Kasumi-1 (cell line): ENCODE measurements at places on chromosomes 7 and 10.

GRCh38 chr10:45505311-45505710 lies 131.3 kb downstream of the ALOX5 start:
- DNase-seq, result no peak

DNA sequence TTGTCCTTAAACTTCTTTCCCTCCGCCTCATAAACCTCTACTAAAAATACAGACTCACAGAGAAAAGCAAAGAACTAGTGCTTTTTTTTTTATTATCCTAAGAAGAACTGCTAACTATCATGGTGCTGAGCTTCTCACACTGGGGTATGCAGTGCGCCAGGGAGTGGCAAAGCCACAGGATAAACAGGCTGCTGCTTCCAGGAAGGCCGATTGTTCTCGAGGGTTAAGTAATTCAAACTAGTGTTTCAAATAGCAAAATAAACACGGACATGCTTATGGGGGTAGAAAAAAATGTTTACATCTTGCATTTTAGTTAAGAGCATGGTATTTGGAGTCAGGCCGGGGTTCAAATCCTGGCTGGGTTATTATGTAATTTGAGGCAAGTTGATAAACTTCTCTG lies 157.0 kb downstream of the TAX1BP1 start:
- no peak for DNase-seq

DNA sequence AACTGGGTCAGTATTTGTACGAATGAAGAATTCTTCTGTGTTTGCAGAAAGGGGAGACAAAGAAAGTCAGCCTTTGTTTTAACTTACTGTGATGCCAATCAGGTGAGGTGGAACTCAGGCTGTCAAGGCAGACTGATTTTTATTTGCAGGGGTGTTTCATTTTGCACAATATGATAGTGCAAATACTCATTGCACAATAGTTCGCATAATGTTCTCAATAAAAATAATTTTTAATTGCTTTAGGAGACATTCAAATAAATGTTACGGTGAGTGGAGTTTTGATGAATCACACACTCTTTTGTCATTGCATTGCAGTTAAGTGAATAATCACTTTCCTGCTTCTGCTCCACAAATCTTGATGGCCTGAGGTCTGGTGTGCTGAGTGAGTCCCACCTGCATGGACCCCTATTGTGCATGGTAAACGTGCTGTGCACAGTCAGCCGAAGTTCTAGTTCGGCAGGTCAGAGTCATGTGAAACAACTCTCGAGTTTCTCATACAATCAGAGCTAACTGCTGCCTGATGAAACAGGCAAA lies 141.3 kb upstream of the FZD8 start:
- DNase-seq, result no peak

DNA sequence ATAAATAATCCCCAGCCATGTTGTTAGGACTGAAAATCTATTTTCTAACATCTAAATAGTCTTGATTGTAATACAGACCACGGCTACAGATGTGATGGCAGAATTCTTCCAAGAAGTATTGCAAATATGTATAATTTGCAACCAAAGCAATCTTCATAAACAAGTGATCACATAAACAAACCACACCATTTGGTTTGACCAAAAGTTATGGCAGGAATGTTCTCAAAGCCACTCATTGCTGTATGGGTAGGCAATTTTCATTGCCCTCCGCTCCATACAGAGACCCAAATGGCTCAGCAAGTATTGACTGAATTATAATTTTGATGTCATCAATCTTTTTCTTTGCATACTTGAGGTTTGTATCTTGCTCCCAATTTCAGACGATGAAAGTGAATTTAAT lies 19.0 kb upstream of the RHOBTB1 start:
- DNase-seq, result no peak

DNA sequence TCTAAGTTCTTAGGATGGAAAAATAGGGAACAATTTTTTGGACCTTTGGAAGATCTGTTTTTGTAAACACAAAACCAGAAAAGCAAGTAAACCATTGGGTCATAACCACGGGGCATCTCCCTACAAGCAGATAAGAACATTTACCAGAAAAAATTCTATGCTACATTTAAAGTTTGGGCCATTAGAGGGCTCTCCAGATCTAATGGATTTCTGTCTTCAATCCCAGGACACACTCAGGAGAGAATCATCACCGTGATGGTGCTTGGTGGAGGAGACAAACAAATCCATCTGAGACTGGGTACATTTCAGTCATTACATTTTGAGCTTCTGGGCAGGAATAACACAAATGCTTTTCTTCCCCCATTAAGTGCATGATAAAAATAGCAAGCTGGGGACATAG lies 178.4 kb upstream of the TARP start:
- DNase-seq, result peak; percentile 70

GRCh38 chr7:29115130-29115687 lies 31.1 kb downstream of the CPVL start:
- no peak for DNase-seq

DNA sequence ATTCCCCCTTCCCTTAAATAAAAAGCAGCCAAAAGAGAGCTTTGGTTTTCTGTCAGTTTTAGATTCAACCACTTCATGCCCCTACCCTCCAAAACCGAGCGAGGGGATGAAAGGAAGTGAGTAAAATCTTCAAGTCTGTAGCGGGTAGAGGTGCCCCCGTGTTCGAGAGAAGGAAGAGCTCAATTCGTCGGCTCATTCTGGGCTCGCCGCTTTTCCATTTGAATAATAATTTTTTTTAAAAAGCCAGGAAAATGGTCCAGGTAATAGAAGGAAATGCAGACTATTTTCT lies 436.2 kb upstream of the GALNT17 start:
- no peak for DNase-seq

GRCh38 chr7:148584154-148584827 lies 6.3 kb upstream of the C7orf33 start:
- DNase-seq, result no peak

- DNase-seq, result no peak
Observed at GRCh38 chr10:98925651-98926050, 310.0 kb downstream of the HPSE2 start.

DNA sequence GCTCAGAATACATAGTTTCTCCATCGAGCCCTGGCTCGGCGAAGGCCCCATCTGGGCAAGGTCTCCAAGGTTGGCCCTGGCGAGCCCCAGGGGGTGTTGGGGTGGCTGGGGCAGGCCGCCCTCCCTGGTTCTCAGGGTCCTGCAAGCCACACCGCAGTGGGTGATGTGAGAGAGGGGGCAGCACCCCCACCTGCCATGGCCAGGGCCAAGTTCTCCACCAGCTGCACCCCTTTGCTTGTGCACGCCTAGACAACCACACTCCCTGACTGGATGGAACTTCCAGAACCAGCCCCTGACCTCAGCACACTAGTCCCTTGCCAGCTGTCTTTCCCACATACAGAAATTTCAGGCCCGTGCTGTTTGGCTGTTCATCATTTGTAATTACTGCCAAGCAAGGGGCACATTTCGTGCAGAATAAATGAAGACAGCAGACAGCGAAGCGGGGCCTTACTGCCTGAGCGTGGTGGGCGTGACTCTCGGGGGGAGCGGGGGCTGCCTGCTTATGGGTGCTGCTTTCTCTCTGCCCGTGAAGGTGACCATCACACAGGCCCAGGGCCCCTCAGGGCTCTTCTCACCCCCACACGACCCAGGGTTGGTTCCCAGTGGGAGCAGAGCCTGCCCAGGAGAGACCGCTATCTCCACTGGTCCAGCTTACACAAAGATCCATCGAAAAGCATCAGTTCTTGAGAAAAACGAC lies 85.9 kb downstream of the ADARB2 start:
- DNase-seq, result no peak

DNA sequence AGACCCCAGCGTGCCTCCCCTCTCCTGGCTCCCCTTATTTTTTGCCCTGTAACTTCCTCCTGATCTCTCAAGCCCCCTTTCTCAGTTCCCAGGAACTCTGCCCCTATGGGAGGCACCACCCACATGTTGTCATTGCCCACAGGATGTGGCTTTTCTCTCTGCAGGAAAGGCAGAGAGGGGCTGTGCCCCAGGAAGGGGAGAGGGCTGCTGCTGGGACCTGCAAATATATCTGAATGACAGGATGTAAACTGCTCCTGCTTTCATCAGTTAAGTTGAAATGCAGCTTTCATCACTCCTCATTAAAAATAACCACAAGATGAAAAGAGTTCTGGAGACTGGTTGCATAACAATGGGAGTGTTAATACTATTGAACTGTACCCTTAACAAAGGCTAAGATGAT lies 103.3 kb downstream of the CLEC2L start:
- DNase-seq, result peak; percentile 98

DNA sequence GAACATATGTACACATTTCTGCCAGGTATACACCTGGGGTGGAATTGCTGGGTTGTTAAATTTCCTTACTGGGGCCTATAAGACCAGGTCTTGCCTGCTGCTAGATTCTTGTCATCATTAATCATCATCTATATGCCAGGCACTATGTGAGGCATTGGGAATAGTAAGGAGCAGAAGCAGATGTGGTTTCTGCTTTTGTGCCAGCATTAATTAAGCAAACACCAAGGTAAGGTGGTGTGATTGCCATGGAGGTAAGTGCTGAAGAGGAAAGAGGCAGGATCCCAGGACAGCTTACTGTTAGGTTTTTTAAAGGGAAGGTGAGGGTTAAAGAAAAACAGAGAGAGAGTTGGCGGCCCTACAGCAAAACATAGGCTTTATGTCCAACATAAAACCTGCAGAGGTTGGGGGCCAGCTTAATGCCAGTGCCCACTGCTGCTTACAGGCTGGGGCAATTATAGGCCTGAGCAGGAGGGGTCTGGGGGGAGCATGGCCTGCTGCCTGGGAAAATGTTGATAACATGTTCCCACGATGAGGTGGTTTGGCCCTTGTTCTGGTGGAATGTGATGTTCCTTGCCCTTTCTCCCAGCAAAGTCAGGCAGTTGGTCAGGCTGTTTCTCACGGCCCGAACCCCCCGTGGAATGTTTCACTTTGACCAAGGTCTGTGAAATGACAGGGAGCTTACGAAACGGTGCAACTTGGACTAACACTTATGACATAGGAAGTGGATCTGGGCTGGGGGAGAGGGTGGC lies 93.9 kb downstream of the RBM20 start:
- no peak for DNase-seq

DNA sequence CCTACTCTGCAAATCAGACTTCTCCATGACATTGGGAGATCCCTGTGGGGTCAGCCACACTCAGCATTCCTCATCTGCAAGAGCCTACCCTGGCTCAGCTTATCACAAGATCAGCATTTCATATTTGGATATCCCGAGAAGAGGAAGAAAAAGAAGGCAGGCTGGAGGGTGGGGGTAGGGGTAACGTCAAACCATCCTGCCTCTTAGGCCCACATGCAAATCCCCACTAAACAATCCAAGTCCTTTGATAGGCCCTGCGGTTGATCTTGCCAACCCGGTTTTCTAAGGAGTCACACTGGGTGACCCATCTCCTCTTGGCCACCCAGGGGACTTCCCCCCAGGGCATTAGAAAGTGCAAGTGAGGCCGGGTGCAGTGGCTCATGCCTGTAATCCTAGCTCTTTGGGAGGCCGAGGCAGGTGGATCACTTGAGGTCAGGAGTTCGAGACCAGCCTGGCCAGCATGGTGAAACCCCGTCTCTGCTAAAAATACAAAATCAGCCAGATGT lies 128.0 kb upstream of the CALN1 start:
- no peak for DNase-seq

DNA sequence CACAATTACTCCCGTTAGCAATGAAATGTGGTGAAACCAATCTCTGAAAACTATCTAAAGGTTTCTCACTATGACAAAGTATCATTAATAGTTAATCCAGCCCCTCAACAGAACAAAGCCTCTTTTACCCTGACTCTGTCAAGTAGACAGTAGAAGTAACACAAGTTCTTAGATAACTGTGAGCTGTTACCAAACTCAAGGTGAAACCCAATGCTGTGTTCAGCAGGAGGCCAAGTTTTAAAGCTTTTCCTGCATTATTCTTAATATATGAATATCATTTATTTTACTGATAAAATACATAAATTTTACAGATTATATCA lies 109.1 kb downstream of the SRPK2 start:
- no peak for DNase-seq

GRCh38 chr10:34241226-34242000 lies 573.7 kb downstream of the PARD3 start:
- DNase-seq, result no peak

GRCh38 chr10:103872137-103872931 lies 17.0 kb upstream of the SH3PXD2A start:
- DNase-seq, result no peak

- no peak for DNase-seq
Observed at GRCh38 chr10:62813453-62813852, 2.7 kb downstream of the EGR2 start.

- DNase-seq, result no peak
Observed at GRCh38 chr10:113178771-113179170, 228.7 kb downstream of the TCF7L2 start.

DNA sequence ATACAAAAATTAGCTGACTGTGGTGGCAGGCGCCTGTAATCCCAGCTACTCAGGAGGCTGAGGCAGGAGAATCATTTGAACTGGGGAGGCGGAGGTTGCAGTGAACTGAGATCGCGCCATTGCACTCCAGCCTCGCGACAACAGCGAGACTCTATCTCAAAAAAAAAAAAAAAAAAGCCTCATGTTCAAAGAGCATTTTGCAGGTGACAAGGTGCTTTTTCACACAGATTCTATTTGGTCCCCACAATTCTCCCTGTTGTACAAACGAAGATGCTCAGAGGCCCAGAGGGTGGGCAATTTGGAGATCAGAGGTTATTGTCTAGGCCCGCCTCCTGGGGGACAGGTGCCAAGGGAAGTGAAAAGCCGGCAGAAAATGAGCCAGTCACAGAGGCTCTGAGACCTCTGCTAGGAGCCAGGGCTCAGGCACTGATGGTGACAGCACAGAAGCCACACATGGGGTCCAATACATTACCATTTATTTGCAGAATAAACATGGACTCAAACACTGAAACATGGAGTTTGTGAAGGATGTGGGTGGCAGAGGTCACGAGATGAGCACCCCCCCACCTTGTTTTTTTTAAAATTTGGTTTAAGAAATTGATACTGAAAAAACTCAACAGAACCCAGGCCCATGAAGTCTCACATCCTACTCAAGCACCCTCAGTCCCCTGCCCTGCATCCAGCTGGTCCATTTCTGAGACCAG lies 882 bp upstream of the GAL3ST4 start:
- DNase-seq, result no peak

DNA sequence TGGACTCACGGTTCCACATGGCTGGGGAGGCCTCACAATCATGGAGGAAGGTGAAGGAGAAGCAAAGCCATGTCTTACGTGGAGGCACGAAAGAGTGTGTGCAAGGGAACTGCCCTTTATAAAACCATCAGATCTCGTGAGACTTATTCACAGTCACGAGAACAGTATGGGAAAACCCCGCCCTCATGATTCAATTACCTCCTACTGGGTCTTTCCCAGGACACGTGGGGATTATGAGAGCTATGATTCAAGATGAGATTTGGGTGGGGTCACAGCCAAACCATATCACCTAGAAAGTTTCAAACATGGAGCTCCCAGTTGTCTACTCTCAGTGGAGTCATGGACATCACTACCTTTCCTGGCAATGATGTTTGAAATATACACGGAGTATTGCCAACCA lies 49.6 kb downstream of the CYCS start:
- no peak for DNase-seq

- DNase-seq, result no peak
Observed at GRCh38 chr7:120973849-120974248, 14.7 kb upstream of the CPED1 start.

- DNase-seq, result no peak
Observed at GRCh38 chr7:28516390-28517172, 104.3 kb downstream of the CREB5 start.
